IPS-NIHi11 (cell line): ENCODE measurements at places on chromosomes 1 and 21.

DNA sequence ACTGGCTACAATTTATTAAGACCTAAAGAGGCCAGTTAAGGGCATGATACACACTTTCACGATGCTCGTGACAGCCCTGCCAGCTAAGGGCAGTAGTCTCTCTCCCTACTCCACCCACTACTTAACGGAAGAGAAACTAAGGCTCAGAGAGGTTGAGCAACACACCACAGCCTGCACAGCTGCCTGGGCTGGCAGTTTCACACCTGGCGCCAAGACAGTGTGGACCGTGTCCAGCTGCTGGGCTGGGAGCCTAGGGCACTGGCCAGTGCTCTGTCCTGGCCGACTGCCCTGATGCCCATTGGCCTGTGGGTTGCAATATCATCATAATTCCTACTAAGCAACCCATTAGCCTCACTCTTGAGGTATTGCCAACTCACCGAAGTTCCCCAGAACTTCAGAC, 27.6 kb downstream of the TENT5C start:
- DNase-seq: no peak

DNA sequence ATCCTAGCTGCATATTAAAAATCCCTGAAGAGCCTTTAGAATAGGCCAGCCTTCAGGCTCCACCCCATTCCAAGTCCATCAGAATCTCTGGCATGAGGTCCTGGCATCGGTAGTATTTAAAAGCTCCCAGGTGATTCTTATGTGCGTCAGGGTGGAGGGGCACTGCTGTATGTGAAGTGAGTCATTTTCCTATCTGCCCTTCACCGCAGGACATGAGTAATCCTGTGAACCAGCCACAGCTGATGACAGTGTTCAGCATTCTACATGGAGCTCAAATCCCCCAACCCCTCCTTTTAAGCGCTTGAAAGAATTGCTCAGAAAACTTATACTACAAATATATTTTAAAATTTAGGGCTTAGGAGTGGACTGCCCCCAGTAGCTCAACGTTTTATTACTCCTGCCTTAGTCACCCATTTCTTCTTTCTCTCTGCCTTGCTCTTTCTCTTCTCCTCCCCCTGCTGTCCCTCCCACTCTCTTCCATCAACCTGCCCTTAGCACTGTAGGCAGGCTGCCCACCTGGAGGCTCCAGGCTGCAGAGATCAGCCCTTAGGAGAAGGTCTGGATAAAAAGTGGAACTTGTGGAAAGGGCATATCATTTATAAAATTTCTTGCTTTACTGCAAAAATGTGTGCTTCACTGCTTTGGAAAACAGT, 73.8 kb upstream of the ZNF281 start:
- DNase-seq: peak; percentile 63

GRCh38 chr1:218254296-218254946, 30.7 kb upstream of the RRP15 start:
- no peak for DNase-seq

DNA sequence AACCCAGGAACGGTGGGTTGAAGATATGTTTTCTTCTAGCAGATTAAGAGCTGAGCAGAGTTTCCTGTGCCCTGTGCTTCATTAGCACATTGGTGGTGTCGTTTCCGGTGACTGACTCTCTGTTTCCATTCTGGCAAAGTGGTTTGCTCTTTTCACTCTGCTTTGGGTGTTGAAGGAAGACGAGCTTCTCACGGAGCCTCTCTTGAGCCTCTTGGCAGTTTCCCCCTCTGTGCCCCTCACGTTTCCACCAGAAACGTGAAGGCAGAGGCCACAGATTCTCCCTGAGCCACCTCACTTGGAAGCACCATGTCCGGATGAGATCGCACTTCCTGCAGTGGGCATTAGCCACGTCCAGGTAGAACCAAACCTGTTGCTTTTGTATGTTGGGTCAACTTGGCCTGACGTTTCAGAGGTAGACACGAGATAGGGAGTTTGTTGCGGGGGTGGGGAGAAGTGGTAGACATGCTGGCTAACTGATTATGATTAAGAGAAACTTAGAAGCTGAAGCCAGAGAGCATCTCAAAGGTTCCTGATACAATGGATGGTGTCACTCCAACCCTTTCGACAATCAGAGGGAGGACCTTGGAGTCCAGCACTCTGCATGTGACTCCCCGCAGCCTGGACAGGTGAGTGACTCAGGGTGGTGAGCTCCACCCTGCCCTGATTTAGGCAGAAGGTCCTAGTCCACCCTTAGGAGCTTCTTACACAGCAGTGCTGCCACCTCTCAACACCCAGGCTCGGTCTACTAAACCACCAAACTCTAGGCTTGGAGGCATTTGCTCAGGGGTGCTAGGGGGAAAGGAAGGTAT, at the start of gene LAX1:
LAX1 (plus strand) TSS at position 155 of the 809 bp plus-strand sequence; CDS start at position 538, 383 bp downstream.
- no peak for DNase-seq

DNA sequence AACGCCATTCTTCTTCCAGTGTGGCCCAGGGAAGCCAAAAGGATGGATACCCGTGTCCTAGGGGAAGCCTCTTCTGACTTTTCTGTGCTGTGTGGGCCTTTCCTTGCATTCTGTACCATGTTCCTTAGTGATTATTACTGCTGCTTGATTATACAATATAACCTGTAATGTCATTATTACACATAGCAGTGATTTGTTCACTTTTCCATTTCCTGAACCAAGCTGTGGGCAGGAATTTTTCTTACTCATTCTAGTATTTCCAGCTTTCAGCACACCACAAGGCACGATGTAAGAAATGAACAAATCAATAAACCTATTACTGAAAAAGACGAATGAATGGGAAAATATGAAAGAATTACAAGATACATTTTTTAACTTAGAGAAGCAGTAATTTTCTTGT, 8.4 kb upstream of the USP33 start:
- no peak for DNase-seq
